ENCODE measurements at places on chromosomes 2 and 18.

DNA sequence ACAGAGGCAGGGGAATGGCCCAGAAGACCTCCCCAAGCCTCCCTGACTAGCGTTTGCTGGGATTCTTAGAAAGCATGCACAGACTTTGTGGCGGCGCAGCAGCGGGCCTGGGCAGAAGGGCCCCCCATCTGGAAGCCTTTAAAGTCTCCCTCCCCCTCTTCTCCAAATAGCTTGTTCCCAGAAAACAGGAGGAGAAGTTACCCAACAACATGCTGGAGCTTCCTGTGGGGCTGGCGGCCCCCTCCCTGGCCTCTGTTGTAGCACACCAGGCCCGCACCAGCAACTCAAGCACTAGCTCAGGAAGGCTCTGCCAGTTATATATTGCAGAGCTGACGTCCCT lies 334.8 kb downstream of the DYSF start:
- DNase-seq = no peak

GRCh38 chr18:49638209-49638785 lies 76.4 kb downstream of the LIPG start:
- DNase-seq = no peak

- DNase-seq = no peak
Observed at GRCh38 chr2:201403880-201404279, 46.7 kb upstream of the FLACC1 start.

DNA sequence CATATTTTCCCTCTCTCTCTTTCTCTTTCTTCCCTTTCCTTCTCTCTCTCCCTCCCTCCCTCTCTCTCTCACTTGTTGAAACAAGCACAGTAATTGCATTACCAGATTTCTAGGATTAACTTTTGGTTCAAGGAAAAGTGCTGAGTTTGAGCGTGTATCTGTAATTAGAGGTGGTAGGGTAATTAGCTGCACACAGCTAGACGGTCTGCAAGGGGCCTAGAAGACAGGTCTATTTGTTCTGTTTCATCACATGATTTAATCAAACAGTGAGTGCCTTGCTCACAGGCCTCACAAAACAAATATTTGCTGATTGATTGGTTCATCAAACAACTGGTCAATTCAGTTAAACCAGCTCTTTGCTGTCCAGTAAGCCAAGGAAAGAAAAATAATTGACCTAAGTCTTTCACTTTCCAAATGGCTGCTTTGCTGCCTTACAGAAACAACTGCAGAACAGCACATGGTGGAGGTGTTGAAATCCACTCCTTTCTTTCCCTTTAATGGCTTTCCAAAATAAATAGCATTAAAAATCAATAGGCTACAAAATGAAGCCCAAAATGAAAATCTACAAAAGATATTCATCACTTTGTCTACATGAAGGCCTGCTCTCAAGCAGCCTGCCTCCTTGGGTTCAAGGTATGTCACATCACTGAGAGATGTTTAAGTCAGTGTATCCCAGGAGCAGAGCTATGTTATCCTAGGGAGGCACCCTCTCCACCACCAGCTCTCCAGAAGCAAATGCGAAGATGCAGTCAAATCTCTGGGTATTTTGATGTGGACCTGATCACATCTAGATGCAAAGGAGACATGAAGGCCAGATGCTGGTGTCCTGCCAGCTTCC lies 264.4 kb upstream of the SIX2 start:
- no peak for DNase-seq

DNA sequence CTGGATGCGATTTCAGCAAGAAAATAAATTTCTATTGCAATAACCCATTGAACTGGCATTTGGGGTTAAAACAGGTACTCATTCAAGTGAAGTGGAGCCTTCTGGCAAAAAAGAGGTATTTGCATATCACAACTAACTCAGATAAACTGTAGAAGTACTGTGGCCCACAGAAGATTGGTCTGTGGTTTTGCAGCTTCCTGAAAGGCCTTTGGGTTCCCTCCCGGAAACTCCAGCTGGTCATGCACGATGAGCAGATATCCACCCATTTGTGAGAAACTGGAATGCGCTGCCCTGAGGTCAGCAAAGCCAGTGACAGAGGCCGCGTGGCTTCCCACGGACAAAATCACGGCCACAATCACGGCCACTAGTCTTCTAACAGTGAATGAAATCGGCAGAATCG lies 106.3 kb downstream of the EPHA4 start:
- DNase-seq = no peak

DNA sequence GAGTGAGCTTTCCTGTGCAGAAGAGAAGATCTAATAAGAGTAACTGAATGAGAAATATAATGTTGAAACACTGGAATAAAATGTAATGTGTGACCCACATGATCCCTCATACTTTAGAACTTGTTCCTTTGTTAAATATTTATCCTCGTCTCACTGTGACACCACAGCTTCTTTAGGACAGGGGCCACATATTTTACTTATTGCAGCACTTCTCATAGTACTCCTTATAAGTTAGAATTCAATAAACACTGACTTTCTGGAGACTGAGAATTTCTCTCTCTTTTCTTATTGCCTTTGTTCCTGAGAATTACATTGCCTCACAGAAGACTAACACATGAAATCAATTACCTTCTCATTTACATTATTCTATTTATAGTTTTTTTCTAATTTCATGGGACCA lies 1234.6 kb upstream of the CHAC2 start:
- no peak for DNase-seq

DNA sequence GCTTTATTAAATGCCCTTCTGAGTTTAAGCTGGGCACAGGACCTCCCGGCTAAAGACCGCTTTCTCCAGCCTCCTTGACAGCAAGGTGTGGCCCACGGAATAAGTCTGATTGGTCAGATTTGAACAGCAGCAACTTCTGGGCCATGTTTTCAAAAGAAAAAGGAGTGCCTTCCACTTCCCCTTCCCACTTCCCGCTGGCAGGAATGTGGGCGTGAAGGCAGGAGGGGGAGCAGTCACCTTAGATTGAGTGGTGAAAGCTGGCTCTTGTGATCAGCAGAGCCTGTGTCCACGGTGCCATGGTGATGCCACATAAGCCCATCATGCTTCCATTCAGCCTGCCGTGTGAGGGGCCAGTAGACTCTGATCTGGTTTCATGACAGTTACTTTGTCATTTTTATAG lies 136.6 kb upstream of the GLI2 start:
- DNase-seq = no peak

Data from stimulated activated CD8-positive, alpha-beta memory T cell treated with anti-CD3 and anti-CD28 coated beads, Interleukin-7, amount 100 ng/mL, for 24 hours (primary cell).